ENCODE measurements at places on chromosomes 1 and 21.
A peak's percentile ranks its signal among the peaks of the same experiment; 100 is the strongest.

GRCh38 chr1:53280496-53280895 lies 42.2 kb upstream of the MAGOH start:
- no peak for DNase-seq

DNA sequence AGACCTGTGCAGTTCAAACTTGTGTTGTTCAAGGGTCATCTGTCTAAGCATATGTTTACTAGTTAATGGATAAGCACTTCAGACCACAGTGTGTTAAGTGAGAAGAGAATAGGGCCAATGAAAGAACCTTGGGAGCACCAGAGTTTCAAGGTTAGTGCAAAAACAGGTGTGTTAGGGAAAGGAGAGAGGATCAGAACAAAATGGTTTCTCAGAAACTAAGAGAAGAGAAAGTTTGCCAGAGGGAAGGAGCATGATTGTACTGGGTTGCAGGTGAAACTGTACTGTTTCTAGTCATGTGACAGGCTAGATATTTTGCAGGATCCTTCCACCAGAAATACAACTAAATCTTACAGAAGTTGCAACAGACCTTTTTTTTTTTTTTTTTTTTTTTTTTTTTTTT lies 23.3 kb downstream of the RPRD2 start:
- peak; percentile 18 for DNase-seq

DNA sequence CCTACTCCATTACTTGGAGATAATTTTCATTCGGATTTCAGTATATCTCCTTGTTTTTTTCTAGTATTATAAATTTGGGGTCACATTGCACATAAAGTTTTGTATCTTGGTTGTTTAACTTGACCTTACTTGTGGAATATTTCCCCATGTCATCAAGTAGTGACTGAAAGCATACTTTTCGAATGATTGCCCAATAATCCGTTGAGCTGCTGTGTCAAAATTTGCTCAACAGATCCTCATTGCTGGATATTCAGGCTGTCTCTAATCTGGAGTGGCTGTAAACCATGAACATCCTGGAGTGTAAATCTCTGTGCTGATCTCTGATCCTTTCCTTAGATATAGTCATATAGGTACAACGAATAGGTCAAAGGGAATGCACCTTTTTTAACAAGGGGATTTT lies 4.9 kb downstream of the NIPAL3 start:
- no peak for DNase-seq

- no peak for DNase-seq
These were observed 98.5 kb downstream of the CDC42BPA start for GRCh38 chr1:227219715-227220292.

GRCh38 chr1:37415611-37416244 lies 58.7 kb upstream of the ZC3H12A start:
- DNase-seq = no peak
